Thoracic aorta (tissue), 2 donors: ENCODE measurements at places on chromosomes 7 and 10.

GRCh38 chr10:115092258-115092554 lies 959 bp upstream of the ATRNL1 start:
- no peak for DNase-seq

- no peak for DNase-seq
These were observed 51.1 kb upstream of the C1GALT1 start for GRCh38 chr7:7131273-7131672.

- DNase-seq = no peak
These were observed 4.3 kb downstream of the SHH start for GRCh38 chr7:155807789-155808548.

- DNase-seq = peak; percentile 31
These were observed 5.2 kb upstream of the MYH16 start for GRCh38 chr7:99267481-99267840.

DNA sequence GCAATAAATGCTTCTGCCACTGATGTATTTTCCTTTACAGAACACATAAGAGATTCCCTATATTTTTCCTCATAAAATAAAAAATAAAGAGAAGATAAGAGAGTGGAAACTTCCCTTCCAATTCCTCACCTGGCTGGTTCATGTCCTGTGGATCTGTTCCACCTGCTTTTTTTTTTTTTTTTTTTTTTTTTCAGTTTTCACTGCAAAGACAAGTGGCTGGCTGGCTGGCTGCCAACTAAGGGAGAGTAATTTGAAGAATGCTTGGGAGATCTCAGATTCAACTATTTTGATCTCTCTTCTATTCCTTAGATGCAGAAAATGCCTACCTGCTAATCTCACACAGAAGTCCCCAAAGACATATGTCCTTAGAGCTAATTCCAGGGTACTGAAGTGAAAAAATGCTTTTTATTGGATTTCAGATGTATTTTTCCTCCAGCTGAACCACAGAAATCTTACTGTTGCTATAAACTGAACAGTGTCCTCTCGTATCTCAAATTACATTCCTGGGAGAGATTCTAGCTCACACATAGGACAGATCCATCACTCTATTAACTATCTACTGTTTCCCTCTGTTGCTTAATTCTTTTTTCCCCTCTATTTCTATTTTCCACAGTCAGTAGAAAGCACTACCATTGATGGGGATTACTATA lies 120.8 kb downstream of the NRCAM start:
- DNase-seq = no peak

DNA sequence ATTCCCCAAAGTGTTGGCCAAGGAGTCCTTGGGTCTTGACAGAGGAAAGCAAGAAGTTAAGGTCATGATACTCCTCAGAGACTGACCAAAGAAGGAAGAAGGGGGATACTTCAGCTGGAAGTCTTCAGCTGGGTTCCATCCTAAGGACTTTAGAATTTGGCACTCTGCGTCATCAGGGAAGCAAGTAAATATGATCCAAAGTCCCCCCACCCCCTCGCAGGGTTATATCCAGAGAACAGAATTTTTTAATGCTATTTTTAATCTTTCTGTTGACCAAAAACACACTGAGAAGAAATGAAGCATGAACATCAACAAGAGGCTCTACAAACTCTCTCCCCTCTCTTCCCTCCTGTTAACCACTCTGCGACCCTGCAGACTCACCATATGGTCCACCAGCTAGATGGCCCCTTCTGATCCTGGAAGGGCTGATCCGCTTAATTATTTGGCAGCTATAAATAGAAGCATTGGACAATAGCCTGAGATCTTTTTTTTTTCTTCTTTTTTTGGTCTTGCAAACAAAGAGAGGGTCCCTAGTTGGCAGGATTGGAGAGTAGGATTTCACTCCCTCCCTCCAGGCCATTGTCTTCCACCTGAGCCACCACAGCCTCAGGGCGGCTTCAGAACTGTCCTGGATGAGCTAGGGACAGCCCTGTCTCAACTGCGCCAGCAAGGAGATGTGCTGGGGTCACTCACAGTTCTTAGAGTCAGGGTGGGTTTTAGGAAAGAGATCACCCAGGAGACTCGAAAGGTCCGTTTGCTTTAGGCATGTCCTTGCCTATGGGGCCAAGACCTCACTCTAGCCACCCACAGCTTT lies 196.0 kb downstream of the KCNMA1 start:
- no peak for DNase-seq

- DNase-seq = no peak
These were observed 20.9 kb upstream of the LFNG start for GRCh38 chr7:2498708-2499107.

DNA sequence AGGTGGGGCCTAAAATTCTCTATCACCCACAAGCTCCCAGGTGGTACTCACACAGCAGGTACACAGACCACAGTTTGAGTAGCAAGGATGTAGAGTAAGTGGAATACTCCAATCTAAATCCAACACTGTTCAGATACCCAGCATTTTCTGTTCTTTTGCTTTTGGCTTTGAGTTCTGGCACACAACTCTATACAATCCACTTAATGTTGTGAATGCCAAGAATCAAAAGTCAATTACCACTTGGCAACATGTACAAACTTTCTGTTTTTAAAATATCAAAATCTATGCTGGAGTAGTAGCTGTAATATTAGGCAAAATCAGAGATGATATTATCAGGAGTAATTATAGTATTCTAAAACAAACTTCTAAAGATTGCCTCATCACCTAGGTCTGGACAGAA lies 133.4 kb upstream of the LRRTM3 start:
- DNase-seq = no peak

- DNase-seq = no peak
These were observed 133.7 kb downstream of the SLC25A13 start for GRCh38 chr7:96188174-96188581.

- no peak for DNase-seq
These were observed 101.3 kb downstream of the CPXM2 start for GRCh38 chr10:123790132-123790885.

DNA sequence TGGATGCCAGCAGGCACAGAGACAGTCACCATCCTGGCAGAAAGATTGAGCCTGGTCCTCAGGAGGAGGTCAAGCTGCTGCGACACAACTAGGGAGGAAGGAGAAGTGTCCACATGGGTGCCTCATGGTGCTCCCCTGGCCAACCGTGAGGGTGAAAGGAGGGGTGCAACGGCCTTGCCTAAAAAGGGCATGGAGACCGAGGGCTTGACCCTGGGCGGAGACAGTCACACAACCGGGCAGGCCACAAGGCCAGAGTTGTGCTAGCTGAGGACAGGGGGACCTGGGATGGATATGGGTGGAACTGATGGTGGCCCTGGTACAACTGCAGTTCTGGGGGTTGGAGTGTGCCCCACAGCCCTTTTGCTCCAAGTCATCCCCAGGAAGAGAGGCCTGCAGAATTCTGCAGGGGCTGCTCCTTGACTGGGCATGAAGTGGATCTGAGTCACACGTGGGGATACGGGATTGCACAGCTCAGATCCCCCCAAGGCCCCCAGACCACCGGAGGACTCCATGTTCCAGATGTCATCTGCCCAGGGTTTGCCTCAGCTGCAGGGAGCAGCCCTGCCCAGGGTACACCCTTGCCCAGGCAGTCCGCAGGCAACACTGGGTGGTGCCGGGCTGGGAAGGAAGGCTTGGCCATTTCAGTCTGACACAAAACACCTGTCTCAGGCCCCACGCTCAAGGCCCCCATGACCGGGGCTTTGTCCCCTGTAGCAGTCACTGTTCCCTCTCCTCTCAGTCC lies 602.3 kb upstream of the MGMT start:
- DNase-seq = no peak

DNA sequence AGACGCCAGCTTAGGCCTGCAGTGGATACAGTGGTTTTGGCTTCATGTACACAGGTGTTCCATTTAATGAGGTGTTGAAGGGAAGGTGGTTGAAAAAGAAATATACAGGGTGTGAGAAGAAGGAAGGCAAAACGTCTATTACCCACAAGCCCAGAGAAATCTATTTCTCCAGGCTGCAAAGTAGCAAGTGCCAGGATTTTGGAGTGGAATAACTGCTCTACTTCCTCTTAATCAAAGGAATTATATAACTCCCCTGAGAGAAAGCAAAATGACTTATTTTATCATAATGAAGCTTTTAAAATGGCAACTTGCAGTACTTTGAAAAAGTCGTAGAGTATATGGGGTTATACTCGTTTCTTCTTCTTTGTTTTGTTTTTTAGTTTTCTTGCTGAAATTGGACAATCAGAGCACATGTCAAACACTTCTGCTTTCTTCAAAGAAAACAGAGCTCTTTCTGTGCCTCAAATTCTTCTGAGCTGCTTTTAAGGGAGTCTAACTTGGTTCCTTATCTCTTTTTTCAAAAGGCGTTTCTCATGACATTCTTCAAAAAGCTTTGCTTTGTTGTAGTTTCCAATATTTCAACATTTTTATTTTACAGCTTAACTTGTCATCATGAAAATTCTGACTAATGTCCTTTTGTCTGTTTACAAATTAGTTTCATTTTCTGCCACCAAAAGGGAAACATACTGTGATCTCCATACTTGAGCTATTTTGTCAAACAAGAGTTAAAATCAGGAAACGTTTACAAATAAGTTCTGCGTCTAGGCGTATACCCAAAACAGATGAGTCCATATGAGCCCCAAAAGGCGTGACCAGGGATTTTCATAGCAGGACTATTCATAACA lies 289.7 kb downstream of the FRMD4A start:
- DNase-seq = no peak

DNA sequence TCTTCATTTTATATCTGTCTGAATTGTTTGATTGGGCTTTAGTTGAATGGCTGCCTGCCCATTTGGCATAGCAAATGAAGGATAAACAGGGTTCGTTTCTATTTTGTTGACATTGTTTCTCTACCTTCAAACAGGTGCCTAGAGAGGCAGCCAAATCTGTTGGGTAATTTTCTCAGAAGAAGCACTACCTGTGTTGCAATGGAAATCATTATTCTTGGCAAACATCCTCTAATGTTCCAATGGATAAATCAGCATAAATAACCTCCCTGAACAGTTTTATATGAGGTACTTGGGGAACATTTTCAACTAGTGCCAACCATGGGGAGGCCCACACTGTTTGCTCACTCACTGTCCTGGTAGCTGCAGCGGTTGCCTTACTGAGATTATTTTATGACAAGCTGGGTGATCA lies 64.4 kb upstream of the PLPP4 start:
- no peak for DNase-seq

DNA sequence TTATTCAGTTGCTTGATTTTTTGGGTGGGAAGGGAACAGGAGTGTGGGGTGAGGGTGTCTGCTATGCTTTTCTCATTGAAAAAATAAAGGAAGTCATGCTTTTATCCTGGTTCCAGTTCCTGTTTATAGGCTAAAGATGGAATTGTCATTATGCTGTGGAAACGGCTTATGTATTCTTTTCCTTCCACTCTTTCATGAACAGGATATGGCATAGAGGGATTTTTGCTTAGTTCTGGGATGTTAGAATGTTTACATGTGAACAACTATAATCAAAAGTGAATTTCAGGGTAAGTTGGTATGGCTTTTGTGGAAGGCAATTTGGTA lies 35.9 kb upstream of the PTPN12 start:
- no peak for DNase-seq

DNA sequence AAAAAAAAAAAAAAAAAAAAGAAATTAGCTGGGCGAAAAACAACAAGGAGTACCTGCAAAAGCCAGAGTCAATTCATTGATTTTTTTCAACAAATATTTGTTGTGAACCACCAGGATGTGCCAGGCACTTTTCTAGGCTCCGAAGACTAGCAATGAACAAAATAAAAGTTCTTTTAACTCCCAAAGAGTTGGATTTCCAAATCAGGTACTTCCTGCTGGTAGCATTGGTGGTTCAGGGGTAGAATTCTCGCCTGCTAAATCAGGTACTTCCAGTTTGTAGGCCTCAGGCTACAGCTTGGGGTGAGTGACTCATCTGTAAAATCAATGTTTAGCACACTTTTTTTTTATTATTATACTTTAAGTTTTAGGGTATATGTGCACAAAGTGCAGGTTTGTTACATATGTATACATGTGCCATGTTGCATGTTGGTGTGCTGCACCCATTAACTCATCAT lies 10.9 kb downstream of the PPA1 start:
- DNase-seq = no peak

DNA sequence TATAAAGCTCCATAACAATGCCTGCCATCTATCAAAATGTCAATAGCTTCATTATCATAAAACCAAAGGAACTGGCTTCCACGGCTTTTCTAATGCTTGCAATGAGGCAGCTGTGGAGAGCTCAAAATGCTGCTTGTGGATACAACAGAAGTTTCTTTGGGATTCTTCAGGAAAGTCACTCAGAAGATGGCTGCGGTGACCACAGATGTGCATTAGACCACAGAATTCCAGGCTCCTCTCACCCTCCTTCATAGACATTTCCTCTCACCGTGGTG lies 77.2 kb downstream of the CDCA7L start:
- DNase-seq = no peak

DNA sequence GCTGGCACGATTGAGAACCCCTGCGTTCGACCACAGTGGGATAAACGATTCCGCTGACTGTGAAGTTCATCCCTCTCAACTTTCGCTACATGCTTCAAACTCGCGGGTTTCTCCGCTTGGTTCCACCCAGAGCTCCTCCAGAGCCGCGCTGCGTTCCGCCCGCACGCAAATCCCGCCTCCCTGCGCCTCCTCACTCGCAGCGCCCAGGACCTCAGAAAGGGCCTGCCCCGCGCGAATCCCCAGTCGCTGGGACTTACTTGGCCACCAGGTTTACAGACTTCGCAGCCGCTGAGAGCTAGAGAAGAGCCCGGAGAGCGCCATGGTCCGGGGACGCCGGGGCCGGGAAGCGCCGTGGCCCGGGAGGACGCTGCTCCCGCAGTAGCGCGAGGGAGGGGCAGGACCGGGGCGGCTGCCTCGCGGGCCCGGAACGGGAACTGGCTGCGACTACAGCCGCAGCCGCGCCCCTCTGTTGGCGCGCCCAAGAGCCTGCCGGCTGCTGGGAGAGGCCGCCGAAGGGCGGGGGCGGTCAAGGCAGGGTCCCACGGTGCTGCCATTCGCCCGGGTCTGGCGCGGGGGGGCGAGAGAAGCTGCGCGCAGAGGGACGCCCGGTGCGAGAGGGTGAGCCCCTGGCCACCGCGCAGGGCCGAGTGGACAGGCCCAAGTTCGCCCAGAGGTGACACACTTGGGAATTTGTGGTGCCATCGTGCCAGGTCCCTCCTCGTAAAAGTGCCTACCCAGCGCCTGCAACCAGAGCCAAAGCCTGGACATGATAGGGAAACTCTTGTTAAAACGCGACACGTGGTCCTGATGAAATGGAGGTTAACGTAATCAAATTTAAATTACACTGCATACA lies at the start of gene NOD1:
NOD1 (minus strand) TSS at position 436 of the 853 bp plus-strand sequence. CDS start 21,863 bp downstream, outside the sequence.
- no peak for DNase-seq

GRCh38 chr10:103768345-103768744 lies 87.0 kb downstream of the SH3PXD2A start:
- no peak for DNase-seq

- DNase-seq = no peak
These were observed 181.6 kb upstream of the HDAC9 start for GRCh38 chr7:18313965-18314364.

GRCh38 chr7:17040716-17041115 lies 158.9 kb upstream of the AGR3 start:
- no peak for DNase-seq

- DNase-seq = no peak
These were observed 48.4 kb downstream of the TMEM26 start for GRCh38 chr10:61404751-61405150.

DNA sequence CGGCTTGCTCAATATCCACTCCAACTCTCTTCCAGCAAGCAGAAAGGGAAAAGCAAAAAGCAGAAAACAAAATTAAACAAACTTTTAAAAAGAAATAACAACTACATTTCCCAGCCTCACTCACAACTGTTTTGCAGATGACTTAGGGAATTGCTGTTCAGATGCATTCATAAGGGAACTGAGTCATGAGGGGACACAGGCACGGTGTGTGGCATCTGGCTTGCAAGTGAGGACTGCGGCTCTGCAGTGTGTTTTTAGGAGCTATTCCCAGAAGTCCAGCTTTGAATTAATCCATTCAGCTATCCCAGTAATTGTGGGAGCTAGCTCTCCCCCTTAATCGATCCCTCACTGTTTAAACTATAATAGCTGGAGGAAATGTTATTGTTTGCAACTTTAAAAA lies 30.3 kb downstream of the PTN start:
- no peak for DNase-seq
